ENCODE measurements at places on chromosomes 7 and 10.
A peak's percentile ranks its signal among the peaks of the same experiment; 100 is the strongest.

DNA sequence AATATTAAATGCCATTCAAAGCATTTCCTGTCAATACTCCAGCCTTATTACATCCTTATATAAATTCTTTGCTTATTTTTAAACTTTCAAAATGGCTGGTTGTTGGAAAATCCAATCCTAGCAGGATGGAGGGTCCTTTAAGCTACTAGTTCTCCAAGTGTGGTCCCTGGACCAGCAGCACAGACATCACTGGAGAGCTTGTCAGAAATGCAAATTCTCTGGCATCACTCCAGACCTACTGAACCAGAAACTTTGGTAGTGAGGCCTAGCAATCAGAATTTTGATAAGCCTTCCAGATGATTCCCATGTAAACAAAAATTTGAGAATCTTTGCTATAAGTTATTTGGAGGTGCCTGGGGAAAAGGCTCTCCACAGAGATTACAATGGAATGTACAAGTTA, 43.8 kb downstream of the CALCR start:
- DNase-seq = no peak

- no peak for DNase-seq
These were observed 133.0 kb downstream of the VIPR2 start for GRCh38 chr7:159011722-159012022.

DNA sequence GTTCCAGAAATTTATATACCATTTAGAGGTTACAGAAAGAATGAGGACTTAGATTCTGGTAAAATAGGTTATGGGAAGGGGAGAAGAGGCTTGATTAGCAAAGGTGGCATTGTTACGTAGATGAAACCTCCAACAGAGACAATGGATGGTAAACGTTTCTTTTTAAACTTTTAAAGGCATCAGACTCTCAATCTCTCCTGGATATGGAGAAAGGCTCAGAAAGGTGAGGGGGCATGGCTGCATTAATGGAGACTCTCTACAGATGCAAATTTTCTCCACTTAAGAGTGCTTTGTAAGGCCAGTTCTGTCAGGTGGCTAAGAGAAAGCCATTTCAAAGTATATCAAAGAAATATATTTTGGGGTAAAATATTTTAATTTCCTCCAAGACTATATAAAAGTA, 240.9 kb upstream of the PTER start:
- DNase-seq = no peak

DNA sequence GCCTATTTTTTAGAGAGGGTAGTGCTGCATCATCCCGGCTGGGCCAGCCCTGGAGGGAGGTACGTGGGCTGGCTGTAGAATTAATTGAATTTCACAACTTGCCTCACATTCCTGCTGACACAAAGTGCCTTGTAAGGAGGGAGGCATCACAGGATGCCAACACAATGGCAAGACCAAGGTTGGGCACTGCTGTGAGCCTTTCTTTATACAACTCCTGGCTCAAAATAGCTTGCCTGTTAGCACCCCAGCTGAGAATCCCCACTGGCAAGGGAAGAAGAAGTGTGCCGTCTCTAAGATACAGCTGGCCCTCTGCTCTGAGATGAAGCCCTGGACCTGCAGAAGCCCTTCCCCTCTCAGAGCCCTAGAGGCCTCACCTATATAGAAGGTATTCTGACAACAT, 873.9 kb downstream of the GRID1 start:
- no peak for DNase-seq

DNA sequence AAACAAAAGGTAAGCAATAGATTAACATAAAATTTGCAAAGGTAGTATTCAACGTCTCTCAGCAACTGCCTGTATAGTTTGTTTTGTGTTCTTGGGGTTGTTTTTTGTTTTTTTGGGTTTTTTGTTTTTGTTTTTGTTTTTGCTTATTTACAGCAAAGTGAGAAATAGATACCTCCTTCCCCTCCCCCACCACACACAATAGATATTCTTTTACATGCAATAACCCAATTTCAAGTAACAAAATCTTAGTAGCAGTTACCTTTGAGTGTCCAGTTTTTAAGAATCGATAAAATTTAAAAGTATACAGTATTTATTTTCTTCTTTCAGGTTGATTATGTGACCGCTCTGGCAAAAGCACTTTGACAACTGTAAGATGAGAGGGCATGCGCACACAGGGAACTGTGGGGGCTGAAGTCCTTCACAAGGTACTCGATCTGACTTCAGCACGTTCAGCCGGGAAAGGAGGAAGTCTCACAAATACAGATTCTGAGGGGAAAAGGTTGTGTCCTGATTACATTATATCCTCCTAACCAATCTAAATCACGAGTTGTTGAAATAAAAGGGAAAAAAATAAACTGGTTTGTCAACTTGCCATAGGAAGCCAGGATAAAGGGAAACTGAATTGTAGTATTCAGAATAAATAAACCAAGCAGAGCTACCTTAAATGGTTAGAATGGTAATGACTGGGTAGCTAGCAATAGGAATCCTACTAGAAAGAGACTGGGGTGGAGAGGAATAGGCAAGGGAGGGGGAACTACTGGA, 47.8 kb downstream of the CPEB3 start:
- DNase-seq = peak; percentile 81

GRCh38 chr7:1854866-1855724, 185.0 kb downstream of the ELFN1 start:
- no peak for DNase-seq

DNA sequence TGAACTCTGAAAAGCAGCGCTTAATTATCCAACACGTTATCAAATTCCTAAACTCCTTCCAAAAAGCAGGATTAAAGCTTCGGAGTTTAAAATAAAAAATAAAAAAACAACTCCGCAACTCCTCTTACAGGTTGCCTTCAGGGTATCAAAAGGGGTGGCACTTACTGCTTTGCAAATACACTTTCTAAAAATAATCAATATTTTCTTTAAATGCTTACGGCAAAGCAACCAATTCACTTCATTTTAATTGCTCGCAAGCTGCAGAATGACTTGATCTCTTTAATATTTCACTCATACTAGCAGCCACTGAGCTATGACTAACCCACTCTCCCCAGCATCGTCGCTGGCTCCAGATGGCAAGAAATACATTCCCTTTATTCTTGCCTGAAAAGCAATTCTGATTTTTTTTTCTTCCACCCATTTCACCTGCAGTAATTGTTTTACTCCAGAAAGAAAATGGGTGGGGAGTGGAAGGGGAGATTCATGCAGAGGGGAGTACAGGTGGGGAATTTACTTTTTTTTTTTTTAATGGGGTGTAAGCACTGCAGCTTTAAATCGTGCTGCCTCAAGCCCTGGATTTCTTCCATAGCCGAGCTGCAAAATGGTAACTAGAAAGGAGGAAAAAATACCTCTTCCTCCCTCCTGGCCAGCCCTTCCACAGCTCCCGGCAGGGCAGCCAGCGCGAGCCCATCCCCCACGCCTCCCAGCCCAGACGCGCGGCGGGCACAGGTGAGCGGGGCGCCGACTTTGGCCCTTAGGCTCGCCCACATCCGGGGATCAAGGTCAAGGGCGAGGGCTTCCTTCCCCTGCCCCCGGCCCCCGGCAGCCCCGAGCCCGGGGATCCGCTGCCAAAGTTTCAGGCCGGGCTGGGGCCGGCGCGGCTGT, 54.2 kb upstream of the FHIP2A start:
- DNase-seq = peak; percentile 52

DNA sequence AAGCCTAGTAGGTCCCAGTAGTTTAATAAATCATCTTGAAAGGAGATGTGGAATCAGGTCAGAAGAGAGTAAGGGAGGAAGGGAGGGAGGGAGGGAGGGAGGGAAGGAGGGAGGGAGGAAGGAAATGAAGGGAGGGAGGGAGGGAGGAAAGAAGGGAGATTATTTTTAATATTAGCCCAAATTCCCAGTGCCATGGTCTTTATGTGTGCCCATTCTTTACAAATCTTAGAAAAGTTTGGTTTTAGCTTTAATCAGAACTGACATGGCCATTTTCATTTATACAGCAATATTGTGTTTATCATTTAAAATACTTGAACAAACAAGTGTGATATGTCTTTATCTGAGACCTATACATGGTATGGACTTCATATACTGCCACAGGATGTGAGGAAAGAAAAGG, 86.8 kb downstream of the GAD2 start:
- DNase-seq = no peak

DNA sequence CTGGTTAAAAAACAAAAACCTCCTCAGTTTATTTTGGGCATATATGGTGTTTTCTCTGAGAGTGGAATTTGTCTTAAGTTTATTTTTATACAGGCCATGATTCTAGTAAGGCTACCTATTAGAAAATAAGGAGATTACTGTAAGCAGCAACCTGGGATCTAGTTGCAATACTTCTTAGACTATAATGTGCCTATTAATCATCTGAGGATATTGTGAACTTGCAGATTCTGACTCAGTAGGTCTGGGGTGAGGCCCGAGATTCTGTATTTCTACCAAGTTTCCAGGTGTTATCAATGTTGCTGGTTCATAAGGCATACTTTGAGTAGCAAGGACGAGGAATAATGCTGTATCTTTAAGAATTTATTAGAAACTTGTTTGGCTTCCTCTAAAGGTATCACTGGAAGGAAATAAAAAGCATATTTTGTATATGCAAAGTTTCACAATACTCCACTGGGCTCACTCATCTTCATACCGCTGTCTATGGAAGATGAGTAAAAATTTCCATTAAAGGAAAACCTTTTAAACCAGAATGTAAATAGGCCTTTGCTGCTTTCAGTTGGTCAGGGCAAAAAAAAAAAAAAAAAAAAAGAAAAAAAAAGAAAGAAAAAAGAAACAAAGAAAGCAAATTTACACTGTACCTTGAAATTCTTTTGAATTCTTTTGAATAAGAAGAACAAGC, 105.8 kb downstream of the BMPER start:
- no peak for DNase-seq

GRCh38 chr10:29790207-29790606, 155.4 kb upstream of the SVIL start:
- DNase-seq = no peak

- DNase-seq = no peak
These were observed 32.1 kb upstream of the PSMG3 start for GRCh38 chr7:1601956-1602355.

DNA sequence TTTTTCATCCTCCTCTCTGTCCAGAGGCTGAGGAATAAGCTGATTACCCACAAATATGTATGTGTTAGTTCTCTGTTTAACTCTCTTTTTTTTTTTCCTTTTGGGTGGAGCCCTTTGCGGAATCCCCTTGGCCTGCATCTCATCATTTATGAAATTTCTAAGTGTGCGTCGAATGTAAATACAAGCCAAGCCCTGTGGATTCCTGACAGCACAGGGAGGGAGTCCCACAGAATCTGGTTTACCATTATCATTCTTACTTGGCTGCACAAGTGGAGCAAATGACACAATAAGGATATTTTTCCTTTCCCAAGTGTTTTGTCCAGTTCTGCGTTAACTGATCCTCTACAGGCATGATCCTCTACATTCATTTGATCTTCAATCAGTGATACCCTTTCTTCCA, 11.4 kb downstream of the STK31 start:
- DNase-seq = no peak

DNA sequence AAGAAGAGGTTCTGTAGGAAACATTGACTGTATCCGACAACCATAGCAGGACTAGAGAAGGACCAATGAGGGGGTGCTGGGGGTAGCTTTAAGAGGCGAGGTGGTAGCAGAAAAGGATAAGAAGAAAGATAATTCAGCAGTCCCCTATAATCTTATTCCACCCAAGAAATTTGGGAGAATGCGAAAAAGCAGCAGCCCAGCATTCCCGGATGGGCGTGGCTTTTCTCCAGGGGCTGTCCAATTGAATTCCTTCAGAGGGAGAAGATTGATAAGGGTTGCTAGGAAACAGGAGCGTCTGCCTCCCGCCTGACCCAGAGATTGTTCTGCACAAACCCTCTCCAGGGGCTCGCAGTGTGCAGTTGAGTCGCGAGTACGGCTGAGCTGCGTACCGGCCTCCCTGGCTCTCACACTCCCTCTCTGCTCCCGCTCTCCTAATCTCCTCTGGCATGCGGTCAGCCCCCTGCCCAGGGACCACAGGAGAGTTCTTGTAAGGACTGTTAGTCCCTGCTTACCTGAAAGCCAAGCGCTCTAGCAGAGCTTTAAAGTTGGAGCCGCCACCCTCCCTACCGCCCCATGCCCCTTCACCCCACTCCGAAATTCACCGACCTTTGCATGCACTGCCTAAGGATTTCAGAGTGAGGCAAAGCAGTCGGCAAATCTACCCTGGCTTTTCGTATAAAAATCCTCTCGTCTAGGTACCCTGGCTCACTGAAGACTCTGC, at the start of gene GRM3:
Gene GRM3, plus strand, starts transcription at position 349 of the 721 bp plus-strand sequence. CDS start 121,237 bp downstream, outside the sequence.
- peak; percentile 4 for DNase-seq

DNA sequence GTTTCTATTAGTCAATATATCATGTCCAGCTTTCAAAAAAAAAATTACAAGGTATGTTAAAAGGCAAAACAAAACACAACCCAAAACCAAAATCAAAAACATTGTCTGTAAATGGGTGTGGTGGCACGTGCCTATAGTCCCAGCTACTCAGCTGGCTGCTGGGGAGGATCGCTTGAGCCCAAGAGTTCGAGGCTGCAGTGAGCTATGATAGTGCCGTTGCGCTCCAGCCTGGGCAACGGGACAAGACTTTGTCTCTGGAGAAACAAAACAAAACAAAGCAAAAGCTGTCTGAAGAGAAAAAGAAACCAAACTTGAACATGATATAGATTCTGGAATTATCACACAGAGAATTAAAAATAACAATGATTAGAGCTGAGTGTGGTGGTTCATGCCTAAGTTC, 10.3 kb upstream of the CPA5 start:
- no peak for DNase-seq

- DNase-seq = no peak
These were observed 76.1 kb downstream of the PROSER2 start for GRCh38 chr10:11899067-11899876.

DNA sequence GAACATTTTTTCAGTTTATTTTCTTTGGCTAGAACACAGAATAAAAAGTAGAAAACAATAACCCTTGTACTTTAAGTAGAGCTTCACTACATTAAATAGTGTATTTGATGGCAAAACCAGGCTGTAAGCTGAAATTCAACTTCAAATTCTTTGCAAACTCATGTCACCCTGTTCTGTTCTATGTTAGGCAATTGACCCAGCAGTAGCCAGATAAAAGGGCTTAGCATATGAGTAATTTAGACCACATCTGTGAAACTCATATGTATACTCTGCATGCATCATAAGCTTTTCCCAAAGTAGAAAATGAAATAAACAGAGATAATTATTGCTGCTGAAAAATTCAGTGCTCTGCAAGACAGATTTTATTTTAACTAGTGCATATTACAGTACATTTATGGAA, 150.2 kb downstream of the GNAI1 start:
- DNase-seq = no peak

DNA sequence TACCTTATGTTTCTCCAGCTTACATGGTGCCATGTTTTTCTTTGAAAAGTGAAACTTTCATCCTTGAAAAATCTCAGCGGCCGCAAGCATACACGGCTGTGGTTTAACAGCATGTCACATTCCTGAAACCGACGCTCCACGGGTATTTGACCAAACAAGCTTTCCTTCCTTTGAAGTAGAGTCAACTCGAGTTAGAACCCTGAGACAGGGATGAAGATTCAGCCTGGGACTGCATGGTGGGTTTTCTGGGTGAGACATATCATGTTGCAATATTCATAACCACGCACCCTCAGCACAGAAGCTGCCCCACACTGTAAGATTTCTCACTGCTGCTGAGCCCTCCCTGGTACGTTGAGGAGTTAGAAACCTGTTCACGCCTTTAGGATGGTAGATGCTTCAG, 8.1 kb downstream of the CYP26A1 start:
- no peak for DNase-seq

GRCh38 chr7:99679032-99679399, 780 bp downstream of the CYP3A5 start:
- DNase-seq = no peak

GRCh38 chr7:53604201-53604600, 568.8 kb downstream of the POM121L12 start:
- no peak for DNase-seq

- no peak for DNase-seq
These were observed 46.0 kb upstream of the HPS1 start for GRCh38 chr10:98492763-98493162.
